ENCODE measurements at places on chromosomes 4 and X.
A peak's percentile ranks its signal among the peaks of the same experiment; 100 is the strongest.

GRCh38 chr4:186845137-186845842 is 121.6 kb upstream of the FAT1 start:
- DNase-seq = peak; percentile 85

DNA sequence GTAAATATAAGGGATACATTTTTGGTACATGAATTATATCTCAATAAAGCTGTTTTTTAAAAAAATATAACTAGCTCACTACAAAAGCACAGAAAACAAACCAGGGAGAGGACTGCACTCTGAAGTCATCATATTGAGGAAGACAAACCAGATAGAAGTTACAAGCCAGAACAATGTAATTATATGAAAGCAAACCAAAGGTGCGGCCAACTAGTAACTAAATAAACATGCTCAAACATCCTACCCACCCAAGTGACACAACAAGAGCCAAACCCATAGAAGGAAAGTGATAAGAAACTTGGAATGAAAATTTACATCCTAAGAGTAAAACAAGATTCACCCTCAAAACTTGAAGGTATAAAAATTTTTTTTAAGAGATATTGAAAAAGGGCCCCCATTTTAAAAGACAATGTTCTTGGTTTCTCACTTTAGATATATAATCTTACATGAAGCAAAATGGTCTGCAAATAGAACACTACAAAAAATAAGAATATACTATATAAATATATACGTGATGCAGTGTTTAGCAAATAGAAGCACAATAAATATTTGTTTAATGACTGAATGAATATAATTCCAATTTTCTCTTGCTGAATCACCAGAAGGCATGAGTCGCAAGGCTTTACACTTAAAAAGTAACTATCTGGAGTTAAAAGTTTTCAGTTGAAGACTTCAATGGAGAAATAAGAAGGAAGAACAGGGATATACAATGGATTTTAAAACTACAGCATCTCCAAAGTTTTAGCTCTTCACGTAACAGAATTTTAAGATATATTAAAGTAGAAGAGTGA is 4.0 kb upstream of the SH3D19 start:
- DNase-seq = no peak

DNA sequence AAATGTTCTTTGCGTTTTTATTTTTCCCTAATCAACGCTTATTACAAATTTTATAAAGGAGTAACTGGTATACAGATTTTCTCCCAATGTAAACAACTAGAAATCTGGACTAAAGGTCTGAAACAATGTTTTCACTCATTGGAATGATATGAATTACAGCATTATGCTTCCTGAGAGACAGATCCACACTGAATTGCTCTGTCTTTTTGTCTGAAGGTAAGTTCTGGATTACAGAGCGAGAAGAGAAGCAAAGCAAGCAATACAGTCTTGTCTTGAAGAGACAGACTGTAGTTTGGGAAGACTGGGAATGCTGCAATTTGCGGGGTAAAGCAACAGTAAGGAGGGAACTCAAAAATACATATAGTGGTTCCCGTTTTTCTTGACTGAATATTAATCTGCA is 262.2 kb upstream of the PABPC4L start:
- no peak for DNase-seq

- no peak for DNase-seq
Measured at GRCh38 chr4:129136433-129136832, 40.5 kb downstream of the C4orf33 start.

GRCh38 chrX:13545726-13546125 is 23.7 kb upstream of the EGFL6 start:
- DNase-seq = no peak

GRCh38 chr4:134879019-134879418 is 677.4 kb upstream of the PABPC4L start:
- DNase-seq = no peak

DNA sequence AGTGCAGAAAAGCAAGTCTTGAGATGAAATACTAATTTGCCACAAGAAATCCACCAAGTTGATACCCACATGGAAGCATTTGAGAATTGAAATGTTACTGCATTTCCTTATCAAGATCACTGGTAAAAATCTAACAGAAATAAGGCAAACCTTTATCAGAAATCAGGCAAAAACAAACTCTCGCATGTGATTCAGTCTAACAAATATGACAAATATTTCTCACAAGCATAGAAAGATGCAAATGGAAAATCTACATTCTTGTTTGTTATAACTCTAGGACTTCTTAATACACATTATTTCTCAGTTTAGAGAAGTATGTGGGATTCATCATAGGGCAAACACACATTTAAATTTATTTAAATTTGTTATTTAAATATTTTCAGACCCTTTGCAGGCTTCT is 52.9 kb downstream of the TXK start:
- peak; percentile 28 for DNase-seq

Measured in non-pigmented ciliary epithelial cell (primary cell).